Left cardiac atrium (tissue), 4 donors: ENCODE measurements at places on chromosomes 5 and 9. TPM values are rescaled to one million over a fixed set of nuclear protein-coding genes. Genes with fewer than 3 reads are reported as not detected.

- DNase-seq, result no peak
These were observed 2.9 kb upstream of the ARHGEF28 start for GRCh38 chr5:73623060-73623459.

GRCh38 chr5:51988634-51989033 lies 605.4 kb downstream of the ISL1 start:
- DNase-seq, result no peak

- DNase-seq, result no peak
These were observed 31.2 kb upstream of the APC start for GRCh38 chr5:112706446-112707016.

GRCh38 chr5:126793097-126793496 lies 16.2 kb downstream of the LMNB1 start:
- DNase-seq, result no peak

- DNase-seq, result no peak
These were observed 28.7 kb upstream of the ZNF354B start for GRCh38 chr5:178831049-178831448.

DNA sequence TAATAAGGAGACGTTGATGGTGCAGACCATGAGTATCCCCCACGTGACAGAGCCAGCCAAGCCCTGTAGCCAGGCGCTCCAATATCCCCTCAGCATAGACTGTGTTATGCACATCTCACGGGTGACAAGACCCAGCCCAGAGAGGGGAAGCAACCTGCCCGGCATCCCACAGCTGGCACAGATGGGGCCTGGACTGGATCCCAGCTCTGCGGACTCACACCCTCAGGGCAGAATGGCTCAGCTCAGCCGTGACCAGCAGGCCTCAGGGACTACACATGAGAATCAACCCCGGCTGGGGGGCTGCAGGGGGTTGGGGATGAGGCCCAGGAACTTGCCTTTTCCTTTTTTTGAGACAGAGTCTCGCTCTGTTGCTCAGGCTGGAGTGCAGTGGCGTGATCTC lies 11.7 kb downstream of the FIBCD1 start:
- DNase-seq, result no peak

- DNase-seq, result no peak
These were observed 25.2 kb downstream of the TMEM252 start for GRCh38 chr9:68515326-68516017.

DNA sequence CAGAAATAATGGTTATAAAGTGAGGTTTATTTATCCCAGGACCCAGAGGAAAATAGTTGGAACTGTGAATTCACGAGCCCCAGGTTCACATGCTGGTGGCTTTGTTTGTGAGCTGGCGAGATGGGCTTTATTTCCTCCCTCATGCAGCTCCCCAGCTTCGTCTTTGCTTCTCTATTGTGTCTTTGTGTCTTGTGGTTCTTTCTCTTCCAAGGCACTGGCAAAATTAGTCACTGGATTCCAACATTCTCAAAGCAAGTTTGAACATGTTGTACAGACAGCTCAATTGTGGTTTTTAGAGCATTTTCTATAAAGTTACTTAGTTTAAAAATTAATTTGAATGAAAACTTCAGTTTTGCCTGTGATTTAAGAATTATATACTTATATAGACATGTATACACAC lies 7.2 kb downstream of the NDUFS6 start:
- DNase-seq, result no peak

MARVELD2 gene
- 2.0 TPM for total RNA-seq

WDR36 gene
- 18.0 TPM for total RNA-seq

LCN2 gene
- 0.38 TPM for total RNA-seq

FCN2 gene
- 2.0 TPM for total RNA-seq

CEP78 gene
- 5.8 TPM for total RNA-seq

HTR1A gene
- total RNA-seq, result not detected
